GM12891 (cell line): ENCODE measurements at places on chromosomes 12 and 14.

DNA sequence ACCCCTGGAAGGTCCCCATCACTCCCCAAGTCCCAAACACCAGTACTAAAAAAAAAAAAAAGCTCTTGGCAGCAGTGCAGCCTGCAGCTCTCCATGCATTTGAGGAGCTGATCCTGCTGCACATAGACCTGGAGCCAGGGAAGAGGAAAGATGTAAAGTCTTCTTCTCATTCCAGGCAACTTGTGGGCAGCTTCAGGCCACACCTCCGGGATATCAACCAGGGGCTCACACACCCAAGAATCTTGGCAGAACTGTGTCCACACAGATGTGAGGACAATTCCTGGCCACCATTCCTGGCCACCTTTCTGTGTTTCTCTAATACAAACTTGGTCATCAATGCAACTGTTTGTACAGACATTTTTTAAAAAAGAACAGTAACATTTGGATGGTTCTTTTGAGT is 72.7 kb downstream of the TMEM132C start:
- DNase-seq, result no peak

DNA sequence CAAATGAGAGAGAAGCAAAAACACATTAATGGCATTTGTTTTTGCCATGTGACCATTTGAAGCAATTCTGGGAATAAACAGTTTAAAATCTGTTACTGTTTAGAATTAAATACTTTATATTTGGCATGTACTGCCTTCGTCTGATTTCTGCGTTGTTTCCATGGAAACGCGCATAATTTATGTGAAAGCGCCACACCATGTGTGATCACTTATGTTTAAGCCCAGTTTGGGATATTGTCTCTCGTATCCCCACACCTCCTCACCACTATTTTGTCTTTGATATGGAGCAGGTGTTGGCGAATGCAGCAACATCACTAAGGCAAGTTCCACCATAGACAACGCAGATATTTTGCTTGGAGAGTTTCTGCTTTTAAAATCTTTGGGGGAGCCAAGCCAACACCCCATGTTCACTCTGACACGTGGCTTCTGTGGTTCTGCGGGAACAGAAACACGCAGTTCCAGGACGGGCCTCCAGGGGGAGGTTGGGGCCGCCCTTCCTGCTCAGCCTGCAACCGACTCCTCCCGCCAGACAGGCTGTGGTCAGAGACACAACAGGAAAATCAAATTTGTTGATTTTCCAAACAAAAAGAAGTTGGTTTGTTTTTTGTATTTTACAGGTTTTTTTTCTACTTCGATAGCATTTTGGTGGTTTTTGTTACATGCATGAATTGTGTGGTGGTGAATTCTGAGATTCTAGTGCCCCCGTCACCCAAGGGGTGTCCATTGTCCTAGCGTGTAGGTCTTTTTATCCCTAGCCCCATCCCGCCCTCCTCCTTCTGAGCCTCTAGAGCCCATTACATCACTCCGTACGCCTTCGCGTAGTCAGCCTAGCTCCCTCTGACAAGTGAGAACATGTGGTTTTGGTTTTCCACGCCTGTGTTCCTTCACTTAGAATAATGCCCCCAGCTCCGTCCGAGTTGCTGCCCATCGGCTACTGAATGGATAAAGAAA is 101.9 kb upstream of the SFSWAP start:
- peak; percentile 61 for DNase-seq

DNA sequence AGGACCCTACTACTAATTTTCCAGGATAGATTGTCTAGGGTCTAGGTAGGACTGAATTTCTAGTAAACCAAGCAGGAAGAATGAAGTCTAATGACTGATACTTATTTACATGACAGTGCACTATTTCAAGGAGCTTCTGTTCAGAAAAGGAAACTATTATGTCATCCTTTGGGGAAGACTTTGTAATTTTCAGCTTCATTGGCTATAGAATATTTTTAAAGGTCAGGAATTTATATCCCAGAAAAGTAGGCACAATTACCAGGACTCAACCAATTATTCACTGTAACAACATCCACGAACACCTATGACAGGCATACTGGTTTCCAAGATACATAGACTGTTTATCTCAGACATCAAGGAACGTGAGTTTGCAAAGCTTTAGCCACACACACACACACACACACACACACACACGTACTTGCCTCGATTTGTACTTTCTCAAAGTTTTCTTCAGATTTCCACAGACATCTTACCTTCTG is 23.2 kb downstream of the OR6S1 start:
- DNase-seq, result no peak

DNA sequence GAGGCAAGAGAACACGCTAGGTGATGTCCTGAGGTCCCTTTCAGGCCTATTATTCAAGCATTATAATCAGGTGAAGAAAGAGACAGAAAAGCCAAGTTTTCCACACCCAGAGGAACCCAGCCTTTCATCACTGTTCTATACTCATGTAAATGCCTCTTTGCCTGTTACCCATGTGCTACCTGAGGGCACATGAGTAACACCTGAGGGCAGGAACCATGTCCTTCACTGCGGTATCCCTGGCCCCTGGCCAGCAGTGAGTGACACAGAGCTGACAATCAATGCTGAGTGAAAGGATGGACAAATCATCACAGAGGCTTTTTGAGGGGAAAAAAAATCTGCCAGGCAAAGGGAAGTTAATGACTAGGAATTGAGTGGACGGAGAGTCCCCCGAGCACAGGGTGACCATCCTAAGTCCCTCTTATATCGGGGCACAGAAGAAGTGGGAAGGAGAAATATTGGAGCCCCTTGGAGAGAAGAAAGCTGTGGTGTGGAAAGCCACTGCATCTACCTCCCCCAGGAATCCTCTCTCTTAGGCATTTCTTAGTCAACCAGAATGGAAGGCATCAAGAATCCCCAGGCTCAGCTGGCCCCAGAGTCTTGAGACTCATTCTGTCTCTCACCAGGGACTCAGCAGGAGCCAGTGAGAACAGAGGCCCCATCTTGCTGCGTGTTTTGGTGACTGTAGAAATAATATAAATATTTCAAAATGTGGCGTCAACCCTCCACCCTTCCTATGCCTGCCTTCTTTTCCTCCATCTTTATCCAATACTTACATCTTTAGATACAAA is 212.9 kb downstream of the DPF3 start:
- no peak for DNase-seq

- DNase-seq, result no peak
Observed at GRCh38 chr12:92615703-92616102, 87.1 kb upstream of the PLEKHG7 start.

DNA sequence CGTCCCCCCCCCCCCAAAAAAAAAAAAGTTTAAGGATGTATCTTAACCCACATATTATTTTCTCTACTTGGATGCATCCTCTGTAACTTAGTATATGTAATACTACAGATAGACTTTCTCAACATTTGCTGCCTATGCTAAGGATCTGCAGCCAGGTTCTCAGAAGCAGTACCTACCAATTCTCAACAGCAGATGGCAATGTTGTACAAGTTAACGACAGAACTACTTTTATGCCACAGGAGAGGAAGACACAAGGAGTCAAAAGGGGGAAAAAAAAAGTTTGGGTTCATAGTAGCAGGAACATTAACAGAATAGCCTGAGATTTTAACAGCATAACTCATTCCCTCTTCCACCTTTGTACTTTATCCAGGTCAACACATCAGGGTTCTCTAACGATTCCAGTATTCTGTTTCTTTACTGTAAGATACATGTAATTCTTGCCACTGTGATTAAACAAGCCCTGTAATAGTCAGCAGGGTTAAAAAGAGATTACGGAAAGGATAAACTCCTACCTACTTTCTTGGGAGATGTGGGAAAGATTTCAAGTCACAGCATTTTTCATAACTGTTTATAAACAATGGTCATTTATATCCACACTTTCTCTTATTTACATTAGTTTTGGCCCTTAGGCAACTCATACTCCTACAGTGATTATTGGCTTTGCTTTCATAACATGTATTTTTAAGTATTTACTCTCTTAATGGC is 5.7 kb upstream of the NEK9 start:
- no peak for DNase-seq

DNA sequence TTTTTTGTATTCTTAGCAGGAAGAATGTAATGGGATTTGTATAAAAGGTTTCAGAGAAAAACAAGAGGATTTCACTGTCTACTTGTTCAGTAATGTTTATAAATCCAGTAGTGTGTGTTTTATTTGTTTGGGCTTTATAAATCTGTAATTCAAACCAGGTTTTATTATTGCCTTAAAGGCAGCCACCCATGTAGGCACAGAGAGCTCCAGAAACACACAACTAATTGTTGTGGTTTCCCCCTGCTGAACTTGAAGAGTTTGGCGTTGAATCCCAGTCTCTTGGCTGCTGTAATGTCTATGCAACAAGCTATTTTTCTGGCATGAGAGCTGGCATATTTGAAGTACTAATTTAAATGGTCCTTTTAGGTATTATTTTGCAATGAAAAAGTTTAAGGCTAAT is 63.4 kb upstream of the SLCO1C1 start:
- no peak for DNase-seq

GRCh38 chr12:5232826-5233500 is 189.3 kb downstream of the KCNA5 start:
- no peak for DNase-seq

DNA sequence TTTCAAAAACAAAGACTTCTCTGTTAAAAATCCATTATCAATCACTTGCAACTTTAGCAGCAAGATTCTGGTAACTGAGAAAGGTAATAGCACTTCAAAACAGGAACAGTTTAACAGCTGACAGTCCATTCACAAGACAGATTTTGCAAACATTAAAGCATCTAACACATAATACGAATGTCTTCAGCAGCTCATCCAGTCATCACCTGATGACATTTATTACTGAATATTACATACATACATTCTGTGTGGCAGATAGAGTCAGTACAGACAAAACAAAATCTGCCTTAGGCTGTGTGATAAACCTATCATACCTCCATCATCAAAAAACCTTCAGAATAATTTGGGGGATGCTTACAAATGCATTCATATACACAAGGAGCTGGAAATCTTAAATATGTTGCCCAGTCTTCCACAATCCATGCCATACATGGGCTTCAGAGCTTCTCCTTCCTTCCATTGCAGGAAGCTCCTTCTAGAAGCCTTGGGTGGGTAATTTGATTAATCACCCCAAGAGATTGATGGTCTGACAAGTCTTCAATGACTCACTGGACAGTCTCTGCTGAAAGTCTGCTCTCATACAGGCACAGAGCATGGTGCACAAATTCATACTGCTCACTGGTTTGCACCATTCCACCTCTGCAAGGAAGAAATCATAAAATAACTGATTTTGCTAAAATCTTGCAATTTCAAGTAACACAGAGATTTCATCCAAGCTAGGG is 1.6 kb upstream of the PTPRB start:
- no peak for DNase-seq

GRCh38 chr12:42119085-42119633 is 25.5 kb downstream of the GXYLT1 start:
- no peak for DNase-seq

- peak; percentile 59 for DNase-seq
Observed at GRCh38 chr14:23119363-23120327, 590 bp upstream of the CEBPE start.

GRCh38 chr14:61565181-61565580 is 130.1 kb upstream of the HIF1A start:
- DNase-seq, result no peak

DNA sequence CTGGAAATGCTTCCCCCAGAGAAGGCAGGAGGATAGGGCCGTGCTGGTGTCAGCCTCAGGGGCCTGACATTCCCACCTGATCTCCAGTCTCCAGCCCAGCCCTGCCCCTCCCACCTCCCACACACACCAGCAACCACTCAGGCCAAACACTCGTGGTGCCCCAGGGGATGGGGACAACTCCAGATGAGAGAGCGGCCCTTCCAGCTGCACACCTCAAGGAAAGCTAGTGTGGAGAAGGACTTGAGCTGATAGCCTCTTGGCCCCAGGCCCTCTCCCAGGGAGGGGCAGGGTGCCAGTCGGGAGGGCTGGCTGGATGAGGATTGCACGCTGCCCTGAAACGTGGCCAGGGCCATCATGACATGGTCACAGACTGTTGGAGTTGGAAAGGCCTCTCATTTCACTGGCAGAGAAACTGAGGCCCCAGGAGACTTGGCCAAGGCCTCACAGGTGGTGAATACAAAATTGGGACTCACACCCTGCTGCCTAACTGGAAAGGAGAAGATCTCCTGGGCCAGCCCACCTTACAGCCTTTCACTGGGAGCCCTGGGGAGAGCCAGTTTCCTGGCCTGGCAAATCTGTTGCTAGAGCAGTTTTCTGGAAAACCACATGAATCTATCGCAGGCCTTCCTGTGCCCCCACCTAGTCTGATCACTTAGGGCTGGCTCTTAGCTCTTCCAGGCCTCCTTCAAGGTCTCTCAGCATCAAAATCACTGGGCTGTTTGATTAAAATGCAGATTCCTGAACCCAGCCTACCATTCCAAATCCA is 52.1 kb downstream of the IRF2BPL start:
- no peak for DNase-seq

DNA sequence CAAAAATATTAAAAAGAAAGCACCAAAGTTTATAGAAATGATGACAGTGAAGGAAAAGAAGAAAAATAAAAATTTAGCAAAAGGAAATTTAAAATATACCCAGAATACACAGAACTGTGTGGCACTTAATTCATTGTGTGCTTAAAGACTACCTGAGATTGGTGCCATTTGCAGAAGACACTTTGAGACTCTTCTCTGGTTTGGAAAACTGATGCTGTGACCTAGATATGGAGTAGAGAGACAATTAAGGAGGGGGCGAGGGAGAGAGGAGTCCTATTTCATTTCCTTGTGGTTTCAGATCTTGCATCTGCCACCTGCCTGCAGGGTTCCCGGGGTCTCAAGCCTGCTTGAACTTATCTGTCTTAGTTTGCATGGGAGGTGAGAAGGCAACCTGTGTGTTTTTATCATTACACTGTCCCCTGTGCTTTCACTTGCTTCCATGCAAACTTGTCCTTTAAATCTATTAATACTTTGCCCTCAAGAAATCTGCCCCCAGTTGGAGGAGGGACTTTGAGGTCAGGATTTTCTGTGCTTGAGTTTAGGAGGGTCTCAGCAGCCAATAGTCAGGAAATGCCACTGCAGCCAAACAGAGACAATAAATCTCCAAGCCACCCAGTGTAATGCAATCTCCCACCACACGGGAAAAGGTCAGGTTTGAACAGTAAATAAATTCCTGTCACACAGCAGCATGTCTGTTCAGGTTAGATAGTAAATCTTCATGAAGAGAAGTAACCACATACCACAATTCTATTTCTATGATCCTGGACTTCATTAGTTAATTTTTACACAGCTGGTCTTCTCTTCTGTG is 119.4 kb downstream of the CAND1 start:
- DNase-seq, result peak; percentile 5

DNA sequence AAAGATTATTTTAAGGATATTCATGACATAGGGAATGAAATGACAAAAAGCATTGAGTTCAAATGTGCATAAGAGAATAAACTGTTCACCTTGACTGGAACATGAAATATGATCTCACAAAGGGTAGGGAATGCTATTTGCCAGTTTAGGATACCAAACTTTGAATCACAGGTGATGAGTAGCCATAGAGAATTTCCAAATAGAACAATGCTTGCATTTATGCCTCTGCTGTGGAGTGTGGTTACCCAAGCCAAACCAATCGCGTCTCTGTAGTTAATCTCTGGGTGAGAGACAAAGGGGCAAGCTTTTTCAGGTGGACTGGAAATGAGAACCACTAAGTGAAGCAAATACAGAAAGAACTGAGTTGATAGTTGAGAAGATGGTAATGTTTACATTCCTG is 371.1 kb upstream of the RPL10L start:
- DNase-seq, result no peak

- DNase-seq, result no peak
Observed at GRCh38 chr12:90790747-90791146, 164.2 kb downstream of the CCER1 start.

- DNase-seq, result no peak
Observed at GRCh38 chr12:109461049-109461845, 15.9 kb downstream of the KCTD10 start.

GRCh38 chr14:22390824-22391461 is 198.1 kb downstream of the DAD1 start:
- DNase-seq, result no peak
